Common myeloid progenitor, CD34-positive (primary cell): ENCODE measurements at places on chromosomes 5 and 9.

DNA sequence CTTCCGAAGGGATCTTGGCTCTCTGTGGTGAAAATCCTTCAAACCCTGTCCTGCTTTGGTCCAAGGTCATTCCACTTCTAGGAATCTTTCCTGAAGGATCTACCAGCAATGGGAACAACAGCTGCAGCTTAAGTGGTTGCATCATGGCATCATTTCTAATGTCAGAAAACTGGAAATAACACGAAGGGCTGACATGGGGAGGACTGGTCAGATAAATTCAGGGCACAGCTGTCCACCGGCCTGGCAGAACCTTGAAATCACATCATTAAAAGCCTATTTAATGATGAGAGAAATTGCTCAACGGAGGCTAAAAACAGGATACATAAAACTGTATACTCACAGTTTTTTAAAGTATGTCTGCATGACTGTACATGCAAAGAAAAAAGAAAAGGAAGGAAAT, 28.3 kb downstream of the OLFML2A start:
- DNase-seq: no peak

GRCh38 chr5:373710-374602, 52.4 kb downstream of the AHRR start:
- DNase-seq: peak; percentile 86

DNA sequence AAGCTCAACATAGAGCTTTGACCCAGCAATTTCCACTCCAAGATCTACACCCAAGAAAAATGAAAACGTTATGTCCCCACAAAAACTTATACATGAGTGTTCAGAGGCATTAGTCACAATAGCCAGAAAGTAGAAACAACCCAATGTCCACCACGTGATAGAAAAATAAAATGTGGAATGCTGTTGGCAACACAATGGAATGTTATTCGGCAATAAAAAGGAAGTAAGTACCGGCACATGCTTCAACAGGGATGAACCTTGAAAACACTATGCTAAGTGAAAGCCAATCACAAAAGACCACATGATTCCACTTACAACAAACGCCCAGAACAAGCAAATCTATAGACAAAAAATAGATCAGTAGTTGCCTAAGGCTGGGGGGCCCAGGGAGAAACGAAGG, 6.0 kb downstream of the UBQLN1 start:
- DNase-seq: no peak

- no peak for DNase-seq
Observed at GRCh38 chr5:20601678-20602100, 613.7 kb upstream of the CDH18 start.

- no peak for DNase-seq
Observed at GRCh38 chr5:87877495-87877894, 391.1 kb downstream of the TMEM161B start.

- DNase-seq: no peak
Observed at GRCh38 chr9:121441165-121441564, 58.5 kb downstream of the GGTA1 start.

DNA sequence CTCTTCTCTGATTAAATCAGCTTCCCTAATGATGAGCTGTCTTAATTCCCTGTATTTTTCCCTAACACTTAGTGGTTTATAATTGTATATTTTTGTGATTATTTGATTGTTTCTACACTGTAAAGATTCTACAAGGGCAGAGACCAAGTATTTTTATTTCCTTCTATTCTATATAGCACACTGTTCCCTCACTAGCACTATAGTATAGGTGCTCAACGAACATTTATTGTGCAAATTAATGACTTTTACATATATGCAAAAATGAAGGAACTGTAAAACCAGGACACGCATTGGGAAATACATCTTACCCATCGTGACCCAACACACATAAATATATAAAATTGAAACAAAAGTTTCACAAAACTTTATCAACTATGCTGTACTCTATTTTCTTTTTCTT, 7.6 kb downstream of the KDM4C start:
- DNase-seq: no peak

- DNase-seq: no peak
Observed at GRCh38 chr9:133031496-133031911, 707 bp downstream of the GTF3C5 start.

- peak; percentile 29 for DNase-seq
Observed at GRCh38 chr5:43123887-43124286, 3.2 kb downstream of the ZNF131 start.
